Spinal cord (tissue), 10 donors: ENCODE measurements at places on chromosomes 2 and 18. TPM values are rescaled to one million over a fixed set of nuclear protein-coding genes. Genes with fewer than 3 reads are reported as not detected.

- H3K36me3 ChIP-seq, result no peaks in the 10 kb centered on the region
- no peaks in the 10 kb centered on the region for H3K27me3 ChIP-seq
- no peaks in the 10 kb centered on the region for H3K4me1 ChIP-seq
- DNase-seq, result no peak
- H3K4me3 ChIP-seq, result no peak overlapping the region
- no peak overlapping the region for H3K27ac ChIP-seq
These were observed 6.5 kb downstream of the GKN1 start for GRCh38 chr2:68980956-68981355.

SPEG gene
- total RNA-seq, result 20.8 TPM

TET3 gene
- total RNA-seq, result 12.5 TPM

DNA sequence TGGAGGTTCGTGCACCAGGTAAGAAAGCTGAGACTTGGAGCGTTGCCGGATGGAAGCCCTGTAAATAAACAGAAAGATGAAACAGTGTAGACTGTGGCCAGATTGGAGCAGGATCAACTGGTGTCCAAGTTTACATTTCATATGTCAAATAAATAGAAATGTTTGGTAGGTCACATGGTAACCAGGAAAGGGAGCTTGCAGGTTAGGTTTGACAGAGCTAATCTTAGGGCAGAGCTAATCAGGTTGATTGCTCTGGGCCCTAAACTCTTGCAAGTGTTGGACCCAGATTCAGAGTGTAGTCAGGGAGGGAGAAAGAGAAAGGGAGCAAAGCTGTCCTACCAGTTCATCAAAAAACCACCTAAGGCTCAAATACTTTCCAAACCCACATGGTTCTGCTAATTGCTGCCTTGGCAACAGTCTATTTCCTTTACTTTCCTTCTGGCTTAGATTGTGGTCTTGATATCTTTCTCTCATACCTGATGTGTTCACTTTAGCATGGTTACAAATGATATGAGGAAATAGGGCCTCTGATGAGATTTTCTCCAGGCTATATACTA, 63.2 kb downstream of the G6PC2 start:
- no peaks in the 10 kb centered on the region for H3K27me3 ChIP-seq
- no peaks in the 10 kb centered on the region for H3K4me1 ChIP-seq
- no peak overlapping the region for H3K27ac ChIP-seq

SP5 gene
- 0.99 TPM for total RNA-seq

- no peaks in the 10 kb centered on the region for H3K27me3 ChIP-seq
- peaks cover 6% of the 10 kb centered on the region for H3K4me1 ChIP-seq
- no peaks in the 10 kb centered on the region for H3K36me3 ChIP-seq
- H3K27ac ChIP-seq, result peak overlapping the region; percentile 92
- H3K4me3 ChIP-seq, result peak overlapping the region; percentile 87
- DNase-seq, result peak; percentile 59
These were observed 925 bp downstream of the SESTD1 start for GRCh38 chr2:179263446-179264367.

DNA sequence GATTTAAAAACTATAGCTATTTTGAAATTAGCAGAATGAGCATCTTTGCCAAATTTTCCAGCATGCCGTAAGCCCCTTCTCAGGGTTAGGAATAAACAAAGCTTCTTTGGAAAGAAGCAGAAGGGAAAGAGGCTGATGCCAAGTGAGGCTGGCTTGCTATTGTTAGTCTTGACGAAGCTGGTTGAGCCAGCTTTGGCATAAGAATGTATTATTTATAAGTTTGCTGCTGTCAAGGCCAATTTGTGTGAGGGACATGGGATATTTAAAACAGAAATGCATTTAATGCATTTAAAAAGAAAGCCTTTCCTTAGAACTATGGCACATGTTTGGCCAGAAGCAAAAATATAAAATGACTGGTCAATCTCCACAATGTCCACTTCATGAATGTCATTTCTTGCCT, 52.5 kb upstream of the TTN start:
- H3K36me3 ChIP-seq, result no peaks in the 10 kb centered on the region
- no peak overlapping the region for H3K27ac ChIP-seq
- DNase-seq, result peak; percentile 87
- no peaks in the 10 kb centered on the region for H3K4me1 ChIP-seq
- H3K27me3 ChIP-seq, result no peaks in the 10 kb centered on the region
